ENCODE measurements at places on chromosomes 13 and 19.

- no peak for DNase-seq
Observed at GRCh38 chr13:23792680-23793079, 96.5 kb downstream of the MIPEP start.

- no peak for DNase-seq
Observed at GRCh38 chr19:33412601-33413425, 39.3 kb downstream of the CEBPG start.

GRCh38 chr19:37079238-37079637 is 1.0 kb downstream of the ZNF420 start:
- peak; percentile 25 for DNase-seq

DNA sequence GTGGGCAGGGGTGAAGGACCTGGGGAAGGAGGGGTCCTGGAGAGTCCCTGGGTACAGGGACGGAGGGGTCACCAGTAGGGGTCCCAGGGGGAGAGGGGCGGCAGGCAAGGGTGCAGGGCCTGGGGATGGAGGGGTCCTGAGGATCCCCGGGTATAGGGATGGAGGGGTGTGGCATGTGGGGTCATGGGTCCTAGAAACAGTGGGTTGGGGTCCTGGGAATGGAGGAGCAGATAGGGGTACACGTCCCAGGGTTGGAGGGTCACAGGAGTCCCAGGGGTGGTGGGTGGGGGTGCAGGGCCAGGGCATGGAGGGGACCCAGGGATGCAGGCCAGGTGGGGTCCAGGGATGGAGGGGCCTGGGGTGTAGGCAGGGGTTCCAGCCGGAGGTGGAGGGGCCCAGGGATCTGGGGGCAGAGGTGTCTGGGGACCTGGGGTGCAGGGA is 1.4 kb downstream of the BTBD2 start:
- DNase-seq: no peak

- no peak for DNase-seq
Observed at GRCh38 chr13:98912846-98913245, 65.0 kb downstream of the DOCK9 start.

Measured in hematopoietic multipotent progenitor cell treated with erythropoietin and hydrocortisone succinate and interleukin-3 and kit ligand, for 4 days (in vitro differentiated cells).